ENCODE measurements at places on chromosomes 6 and 20.

GRCh38 chr6:23940466-23940865 is 185.5 kb upstream of the NRSN1 start:
- no peak for DNase-seq

- no peak for DNase-seq
Observed at GRCh38 chr20:25574411-25574810, 10.9 kb downstream of the NINL start.

GRCh38 chr20:37335642-37336368 is 10.1 kb upstream of the SRC start:
- DNase-seq, result no peak

DNA sequence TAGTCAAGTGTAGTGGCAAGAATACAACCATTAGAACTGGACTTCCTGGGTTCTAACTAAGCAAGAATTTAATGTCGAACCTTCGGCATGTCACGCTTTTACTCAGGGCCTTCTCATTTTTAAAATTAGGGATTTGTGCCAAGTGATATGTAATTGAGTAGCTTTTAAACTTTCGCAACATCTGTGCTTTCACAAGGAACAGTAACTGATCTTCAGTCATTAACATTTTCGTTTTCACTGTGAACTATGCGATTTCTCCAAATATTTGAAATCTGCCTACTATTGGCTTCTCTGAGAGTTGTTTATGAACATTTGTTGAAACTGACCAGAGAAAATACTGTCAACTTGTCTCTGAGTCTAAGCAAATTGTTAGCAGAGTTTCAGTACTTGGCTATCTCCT is 27.6 kb downstream of the GRM1 start:
- no peak for DNase-seq
